Hematopoietic multipotent progenitor cell (in vitro differentiated cells): ENCODE measurements at places on chromosomes 16 and 17.

DNA sequence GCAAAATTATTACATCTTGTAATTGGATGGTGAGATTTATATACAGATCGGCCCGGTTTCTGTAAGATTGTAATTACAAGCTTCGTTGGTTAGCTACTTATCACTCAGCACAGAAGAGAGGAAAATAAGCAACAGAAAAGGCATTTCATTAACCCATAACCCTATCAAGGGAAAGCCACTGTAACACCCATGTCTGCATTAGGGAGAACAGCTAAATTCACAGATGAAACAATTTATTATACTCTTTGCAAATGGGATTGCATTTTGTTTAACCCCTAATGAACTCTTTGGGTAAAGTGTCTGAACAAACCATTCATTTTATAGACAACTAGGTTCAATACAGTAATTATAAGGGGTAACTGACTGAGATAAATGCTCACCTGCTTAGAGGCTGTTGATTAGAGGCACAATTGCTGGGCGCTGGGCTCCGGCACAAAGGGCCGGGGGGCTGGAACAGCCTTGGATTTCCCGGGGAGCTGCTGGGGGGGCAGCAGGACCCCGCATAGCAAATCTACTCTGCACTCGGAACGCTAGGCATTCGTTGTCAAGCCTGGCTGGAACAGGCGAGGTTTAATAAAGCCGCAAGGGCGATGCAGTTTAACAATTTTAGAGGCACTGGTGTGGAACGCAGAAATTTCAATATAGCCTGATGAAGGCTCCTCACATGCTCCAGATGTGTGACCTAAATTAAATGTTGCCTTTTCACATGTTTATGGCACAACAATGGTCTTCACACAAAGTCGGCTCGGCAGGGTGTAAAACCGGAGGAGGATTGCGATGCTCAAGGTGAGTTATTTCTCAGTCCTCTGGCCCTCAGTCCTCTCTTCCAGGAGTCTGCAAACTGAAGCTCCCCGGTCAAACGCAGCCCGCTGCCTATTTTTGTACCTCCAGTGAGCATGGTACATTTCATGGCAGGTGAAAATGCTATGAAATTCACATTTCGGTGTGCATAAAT, 134.0 kb upstream of the IRX6 start:
- no peak for DNase-seq

DNA sequence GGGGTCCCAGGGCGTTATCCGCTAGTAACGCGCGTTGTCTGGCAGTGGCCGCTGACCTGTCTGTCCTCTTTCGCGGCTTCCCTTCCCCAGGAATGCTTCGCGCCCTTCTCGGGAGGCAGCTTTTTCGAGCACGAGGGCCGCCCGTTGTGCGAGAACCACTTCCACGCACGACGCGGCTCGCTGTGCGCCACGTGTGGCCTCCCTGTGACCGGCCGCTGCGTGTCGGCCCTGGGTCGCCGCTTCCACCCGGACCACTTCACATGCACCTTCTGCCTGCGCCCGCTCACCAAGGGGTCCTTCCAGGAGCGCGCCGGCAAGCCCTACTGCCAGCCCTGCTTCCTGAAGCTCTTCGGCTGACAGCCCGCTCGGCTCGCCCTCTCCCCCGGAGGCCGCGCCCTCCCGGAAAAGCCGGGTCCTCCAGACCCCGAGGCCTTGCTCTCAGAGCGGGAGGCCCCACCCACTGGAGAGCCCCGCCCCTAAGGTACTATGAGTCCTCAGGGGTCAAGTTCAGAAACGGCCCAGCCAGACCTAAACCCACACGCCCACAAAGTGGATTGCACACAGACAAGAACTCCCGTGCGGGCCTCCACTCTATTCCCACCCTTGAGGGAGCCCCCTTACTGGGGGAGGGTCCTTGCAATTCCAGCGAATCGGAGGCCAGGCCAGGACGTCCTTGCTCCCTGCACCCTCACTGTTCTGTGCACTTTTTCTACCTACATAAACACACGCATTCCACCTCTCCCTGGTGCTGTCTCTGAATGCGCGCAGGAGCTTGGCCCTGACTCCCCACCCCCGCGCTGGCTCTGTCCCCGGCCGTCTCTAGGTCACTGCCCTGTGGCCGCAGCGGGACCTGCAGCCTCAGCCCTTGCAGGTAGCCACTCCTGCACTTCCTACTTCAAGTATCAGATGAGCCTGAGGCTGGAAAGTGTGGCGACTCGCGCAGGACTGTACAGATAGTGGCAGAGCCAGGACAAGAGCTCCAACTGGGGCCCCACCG, 5.4 kb upstream of the SLC5A2 start:
- DNase-seq = no peak

DNA sequence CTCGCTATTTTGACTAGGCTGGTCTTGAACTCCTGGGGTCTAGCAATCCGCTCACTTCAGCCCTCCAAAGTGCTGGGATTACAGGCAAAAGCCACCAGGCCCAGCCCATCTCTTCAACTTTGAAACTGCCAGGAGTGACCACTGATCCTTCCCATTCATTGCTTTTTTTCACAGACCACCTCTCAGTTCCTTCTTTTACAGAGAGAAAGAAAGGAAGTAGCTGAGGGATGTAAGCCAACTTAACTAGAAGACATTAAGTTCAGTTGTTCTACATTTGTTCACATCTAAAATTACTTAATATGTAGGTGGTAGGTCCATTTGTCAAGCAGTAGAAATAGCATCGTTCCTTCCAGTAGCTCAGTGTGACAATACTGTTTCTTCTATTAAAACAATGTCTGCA, 219.8 kb downstream of the STX8 start:
- no peak for DNase-seq

DNA sequence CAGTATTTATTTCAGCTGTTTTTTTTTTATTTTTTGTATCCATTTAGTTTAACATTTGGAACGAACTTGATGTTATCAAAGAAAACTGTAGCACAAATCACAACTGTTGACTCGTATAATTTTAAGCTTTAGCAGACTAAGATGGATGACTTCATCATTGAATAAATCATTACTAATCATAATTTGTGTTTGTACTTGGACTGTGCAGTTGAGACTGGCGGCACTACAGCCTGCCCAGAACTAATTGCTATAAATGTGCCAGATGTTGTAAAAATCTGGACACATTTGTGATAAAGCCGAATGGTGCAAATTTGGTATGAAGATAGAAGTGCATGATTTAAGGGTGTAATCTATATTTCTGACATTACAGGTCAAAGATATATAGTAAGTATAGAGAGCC, 897.7 kb upstream of the CDH8 start:
- no peak for DNase-seq

DNA sequence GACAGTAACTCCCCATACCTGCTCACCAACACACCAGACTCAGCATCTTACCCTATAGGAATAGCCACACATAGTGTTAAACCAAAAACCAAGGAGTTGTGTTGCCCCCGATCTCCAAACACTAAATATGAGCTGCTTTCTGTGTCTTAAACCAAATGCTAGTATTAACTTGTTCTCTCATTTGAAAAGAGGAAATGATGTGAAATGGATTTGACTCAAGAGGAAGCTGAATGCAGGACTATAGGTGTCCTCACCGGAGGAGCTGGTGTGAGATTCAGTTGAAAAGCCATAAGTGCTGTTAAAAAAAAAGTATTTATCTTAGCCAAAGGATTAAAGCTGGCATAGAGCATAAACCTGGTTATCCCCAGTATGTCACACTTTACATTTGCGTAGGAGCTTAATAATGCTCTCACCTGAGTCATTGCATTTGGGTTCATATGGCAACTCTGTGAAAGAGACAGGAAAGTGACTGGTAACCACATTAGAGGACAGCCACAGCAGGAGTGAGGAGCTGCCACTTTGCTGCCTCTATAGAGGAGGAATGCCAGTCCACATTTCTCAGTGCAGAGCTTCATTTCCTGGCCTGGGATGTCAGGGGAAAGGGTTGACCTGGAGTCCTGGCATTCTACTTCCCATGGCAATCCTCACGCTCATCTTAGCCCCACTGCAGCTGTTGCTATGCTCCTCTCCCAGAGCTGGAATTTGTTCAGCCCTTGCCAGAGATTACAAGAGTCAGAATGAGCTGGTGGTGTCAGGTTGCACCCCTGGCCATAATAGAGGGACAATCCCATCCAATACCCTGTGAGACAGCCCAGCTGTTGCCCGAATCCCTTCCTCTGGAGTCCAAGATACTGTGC, 143.3 kb upstream of the ANKFN1 start:
- DNase-seq = peak; percentile 3

DNA sequence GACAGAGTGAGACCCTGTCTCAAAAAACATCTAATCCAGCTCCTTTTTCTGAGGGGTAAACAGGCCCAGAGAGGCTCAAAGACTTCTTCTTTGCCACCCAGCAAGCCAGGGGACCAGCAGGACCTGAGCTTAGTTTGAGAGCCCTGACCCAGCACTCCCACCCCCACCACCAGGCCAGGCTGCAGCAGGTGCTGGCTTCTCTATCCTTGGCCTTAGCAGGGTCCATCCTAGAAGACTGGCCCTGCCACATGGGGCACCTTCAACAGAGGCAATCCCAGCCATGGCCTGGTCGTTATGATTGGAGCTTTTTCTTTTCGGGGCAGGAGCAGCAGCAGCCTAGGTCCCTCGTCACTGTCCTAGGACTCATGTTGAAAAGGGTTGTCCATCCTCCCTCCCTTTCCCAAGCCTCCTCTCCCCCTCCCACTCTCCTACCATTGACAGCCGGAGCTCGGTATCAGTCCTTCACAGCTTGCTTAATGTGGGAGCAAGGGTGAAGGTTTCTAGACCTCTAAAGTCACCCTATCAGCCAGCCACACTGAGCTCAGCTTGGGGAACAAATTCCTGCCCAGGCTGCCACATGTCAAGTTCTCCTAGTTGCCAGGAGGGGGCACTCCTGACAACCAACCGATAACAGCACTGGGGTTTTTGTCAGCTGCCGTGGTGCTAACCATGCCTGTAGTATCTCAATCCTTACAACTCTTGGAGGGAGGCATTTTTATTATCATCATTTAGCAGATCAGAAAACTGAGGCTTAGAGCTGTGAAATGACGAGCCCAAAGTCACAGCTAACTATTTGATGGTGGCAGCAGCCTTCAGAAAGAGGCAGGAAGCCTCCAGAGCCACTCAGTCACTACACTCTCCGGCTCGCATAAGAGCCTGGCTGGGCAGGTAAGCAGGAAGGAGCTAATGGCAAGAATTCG, 11.2 kb downstream of the MRPL27 start:
- DNase-seq = peak; percentile 80

DNA sequence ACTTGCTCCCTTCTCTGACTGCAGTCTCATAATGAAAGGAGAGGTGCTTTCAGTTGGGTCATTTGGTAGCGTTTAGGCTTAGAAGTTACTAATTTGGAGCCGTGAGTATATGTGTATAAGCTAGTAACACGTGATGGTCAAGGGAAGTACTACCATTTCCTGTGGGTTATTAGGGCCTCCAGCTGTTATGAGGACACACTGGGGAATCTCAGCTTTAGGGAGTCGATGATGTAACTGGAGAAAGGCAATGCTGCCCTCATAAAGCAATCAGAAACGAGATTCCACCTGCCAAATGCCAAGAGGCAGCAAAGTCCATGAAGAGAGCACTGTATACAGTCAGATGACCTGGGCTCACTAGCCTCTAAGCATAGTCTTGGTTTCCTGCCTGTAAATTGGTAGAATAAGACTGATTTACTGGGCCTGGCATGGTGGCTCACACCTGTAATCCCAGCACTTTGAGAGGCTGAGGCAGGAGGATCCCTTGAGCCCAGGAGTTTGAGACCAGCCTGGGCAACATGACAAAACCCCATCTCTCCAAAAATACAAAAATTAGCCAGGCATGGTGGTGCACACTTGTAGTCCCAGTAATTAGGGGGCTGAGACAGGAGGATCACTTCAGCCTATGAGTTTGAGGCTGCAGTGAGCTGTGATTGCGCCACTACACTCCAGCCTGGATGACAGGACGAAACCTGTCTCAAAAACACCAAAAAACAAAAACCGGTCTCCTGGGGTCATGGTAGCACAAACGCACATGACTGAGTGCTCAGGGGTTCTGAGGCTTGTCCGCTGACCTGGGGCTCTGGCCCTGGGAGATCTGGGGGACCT, 53.0 kb downstream of the SF3B3 start:
- no peak for DNase-seq

GRCh38 chr17:2909175-2909845, 113.1 kb downstream of the RAP1GAP2 start:
- DNase-seq = no peak

GRCh38 chr17:75810216-75810615, 25.6 kb downstream of the UNK start:
- DNase-seq = no peak

DNA sequence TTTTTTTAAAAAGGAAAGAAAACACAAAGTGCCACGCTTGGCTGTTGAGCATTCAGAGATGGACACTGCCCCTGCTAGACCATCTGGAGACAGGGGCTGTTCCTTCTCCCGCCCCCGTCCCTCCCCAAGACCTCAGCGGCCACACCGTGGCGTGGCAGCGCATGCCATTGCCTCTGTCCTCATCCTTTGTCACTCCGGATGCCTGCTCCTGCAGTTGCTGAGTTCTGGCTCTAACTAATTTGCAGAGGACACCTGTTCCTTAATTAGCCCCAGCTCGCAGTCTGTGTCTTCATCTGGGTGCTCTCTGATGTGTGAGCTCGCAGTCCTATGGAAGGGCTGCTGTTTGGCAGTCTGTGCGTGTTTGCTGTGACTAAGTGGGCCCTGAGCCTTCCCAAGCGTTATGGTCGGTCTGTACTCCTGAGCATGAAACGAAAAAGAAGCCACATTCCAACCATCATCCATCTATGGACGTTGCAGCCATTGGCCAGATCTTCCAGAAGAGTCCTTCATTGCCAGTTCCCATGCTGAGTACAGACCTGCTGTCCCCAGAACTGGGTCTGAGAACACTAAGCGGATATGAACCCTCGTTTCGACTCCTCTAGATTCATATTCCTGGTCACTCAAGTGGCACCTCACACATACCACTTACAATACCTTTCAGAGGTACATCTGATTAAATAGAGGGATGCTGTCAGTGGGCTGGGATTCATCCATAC, 40.9 kb upstream of the NAT9 start:
- no peak for DNase-seq

GRCh38 chr17:79246225-79247190, 171.9 kb downstream of the ENGASE start:
- no peak for DNase-seq

DNA sequence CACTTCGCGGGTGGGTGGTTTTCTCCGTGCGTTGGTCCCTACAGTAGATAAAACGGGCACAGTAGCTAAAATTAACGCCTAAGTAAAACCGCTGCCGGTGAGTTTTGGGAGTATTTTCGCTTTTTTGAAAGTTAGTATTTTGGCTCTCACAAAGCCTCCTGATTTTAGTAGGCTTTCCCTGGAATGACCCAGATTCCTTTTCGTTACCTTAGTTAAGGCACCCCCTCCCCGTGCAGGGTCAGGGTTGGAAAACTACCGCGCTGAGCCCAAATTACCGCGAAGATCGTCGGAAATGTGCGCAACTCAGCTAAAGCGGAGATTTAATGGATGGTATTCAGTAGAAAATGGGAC, 28.3 kb upstream of the ST6GALNAC1 start:
- DNase-seq = no peak

DNA sequence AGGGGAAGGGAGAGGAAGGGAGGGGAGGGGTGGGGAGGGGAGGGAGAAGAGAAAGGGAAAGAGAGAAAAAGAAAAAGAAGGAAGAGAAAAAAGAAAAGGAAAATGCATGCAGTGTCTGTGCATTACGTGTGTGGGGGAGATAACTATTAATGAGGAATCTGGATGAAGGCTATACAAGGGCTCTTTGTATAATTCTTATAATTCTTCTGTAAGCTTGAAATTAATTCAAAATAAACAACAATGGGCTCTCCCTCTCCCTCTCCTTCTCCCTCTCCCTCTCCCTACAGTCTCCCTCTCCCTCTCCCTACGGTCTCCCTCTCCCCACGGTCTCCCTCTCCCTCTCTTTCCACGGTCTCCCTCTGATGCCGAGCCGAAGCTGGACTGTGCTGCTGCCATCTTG, 143.4 kb downstream of the VPS53 start:
- DNase-seq = no peak
